ENCODE measurements at places on chromosomes 2 and 18. TPM values are rescaled to one million over a fixed set of nuclear protein-coding genes. Genes with fewer than 3 reads are reported as not detected.
A peak's percentile ranks its signal among the peaks of the same experiment; 100 is the strongest.

DNA sequence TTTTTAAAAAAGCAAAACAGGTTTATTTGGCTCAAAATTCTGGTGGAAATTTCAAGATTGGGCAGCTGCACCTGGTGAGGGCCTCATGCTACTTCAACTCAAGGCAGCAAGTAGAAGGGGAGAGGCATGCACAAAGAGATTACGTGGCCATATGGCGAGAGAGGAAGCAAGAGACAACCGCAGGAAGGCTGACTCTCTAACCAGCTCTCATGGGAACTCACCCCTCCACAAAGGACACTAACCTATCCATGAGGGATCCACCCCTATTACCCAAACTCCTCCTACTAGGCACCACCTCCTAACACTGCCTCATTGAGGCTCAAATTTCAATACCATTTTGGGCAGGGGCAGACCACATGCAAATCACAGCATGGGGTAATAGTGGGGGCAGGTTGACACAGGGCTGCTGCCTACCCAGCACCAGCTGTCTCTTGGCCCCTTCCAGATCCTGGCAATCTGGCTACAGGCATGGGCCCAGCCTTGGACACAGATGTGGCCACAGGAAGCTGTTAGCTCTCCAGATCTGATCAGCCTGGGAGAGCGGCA is 2.0 kb upstream of the CAPN10 start:
- no peak for DNase-seq

- peak; percentile 81 for DNase-seq
Measured at GRCh38 chr2:173027181-173028128, 48.2 kb upstream of the MAP3K20 start.

The EPG5 gene
- 6.8 TPM for polyA plus RNA-seq

The LIMS4 gene
- polyA plus RNA-seq = 2.8 TPM

The TMEM247 gene
- polyA plus RNA-seq = not detected

Measured in urinary bladder (tissue), 4 donors.